ENCODE measurements at places on chromosomes 3 and 15.

- no peak overlapping the region for H3K4me3 ChIP-seq
- no peak overlapping the region for H3K27ac ChIP-seq
- H3K36me3 ChIP-seq, result no peaks in the 10 kb centered on the region
- no peaks in the 10 kb centered on the region for H3K4me1 ChIP-seq
- no peaks in the 10 kb centered on the region for H3K27me3 ChIP-seq
- no peak for DNase-seq
Measured at GRCh38 chr15:40538976-40539375, 25.9 kb downstream of the CCDC32 start.

GRCh38 chr3:25973122-25973521 is 183.2 kb downstream of the OXSM start:
- H3K27me3 ChIP-seq, result no peaks in the 10 kb centered on the region
- H3K27ac ChIP-seq, result no peak overlapping the region
- no peak overlapping the region for H3K4me3 ChIP-seq
- DNase-seq, result no peak

GRCh38 chr3:32285891-32286290 is 47.4 kb downstream of the CMTM8 start:
- H3K27me3 ChIP-seq, result no peaks in the 10 kb centered on the region
- no peaks in the 10 kb centered on the region for H3K36me3 ChIP-seq
- no peak overlapping the region for H3K27ac ChIP-seq
- no peak for DNase-seq
- H3K4me1 ChIP-seq, result no peaks in the 10 kb centered on the region
- no peak overlapping the region for H3K4me3 ChIP-seq

DNA sequence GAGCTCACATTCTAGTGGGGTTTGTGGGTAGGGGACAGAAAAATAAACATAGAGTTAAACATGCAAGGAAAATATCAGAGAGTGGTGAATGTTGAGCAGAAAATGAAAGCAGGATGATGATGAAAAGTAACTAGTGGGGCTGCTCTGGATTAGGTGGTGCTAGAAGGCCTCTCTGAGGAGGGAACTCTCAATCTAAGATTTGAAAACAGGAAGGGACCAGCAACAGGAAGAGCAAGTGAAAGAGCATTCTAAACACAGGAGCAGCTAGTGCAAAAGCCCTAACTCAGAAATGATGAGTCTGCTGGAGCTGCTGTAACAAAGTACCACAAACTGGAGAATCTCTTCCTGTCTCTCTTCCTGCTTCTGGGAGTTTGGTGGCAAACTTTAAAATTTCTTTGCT is 468.6 kb upstream of the AGTR1 start:
- H3K4me1 ChIP-seq, result no peaks in the 10 kb centered on the region
- H3K4me3 ChIP-seq, result no peak overlapping the region
- no peaks in the 10 kb centered on the region for H3K27me3 ChIP-seq

DNA sequence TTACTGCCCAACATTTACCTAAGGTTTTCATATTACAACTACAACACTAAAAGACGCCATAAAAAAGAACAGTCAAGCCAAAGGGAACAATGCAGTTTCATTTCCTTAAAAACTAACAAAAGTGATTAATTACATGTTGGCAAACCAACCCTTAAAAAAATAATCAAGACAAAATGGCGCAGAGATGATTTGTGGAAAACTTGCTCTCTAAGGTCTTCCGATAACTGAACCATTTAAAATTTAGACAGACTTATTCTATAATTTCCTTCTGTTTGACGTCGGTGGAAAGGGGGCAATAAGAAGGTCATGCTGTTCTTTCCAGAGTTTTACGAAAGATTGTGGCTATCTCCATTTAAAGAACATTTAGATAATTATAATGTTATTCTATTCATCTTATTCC is 87.6 kb downstream of the RYK start:
- H3K27ac ChIP-seq, result no peak overlapping the region
- H3K27me3 ChIP-seq, result no peaks in the 10 kb centered on the region
- no peaks in the 10 kb centered on the region for H3K36me3 ChIP-seq
